ENCODE measurements at places on chromosomes 16 and 17.
A peak's percentile ranks its signal among the peaks of the same experiment; 100 is the strongest.

DNA sequence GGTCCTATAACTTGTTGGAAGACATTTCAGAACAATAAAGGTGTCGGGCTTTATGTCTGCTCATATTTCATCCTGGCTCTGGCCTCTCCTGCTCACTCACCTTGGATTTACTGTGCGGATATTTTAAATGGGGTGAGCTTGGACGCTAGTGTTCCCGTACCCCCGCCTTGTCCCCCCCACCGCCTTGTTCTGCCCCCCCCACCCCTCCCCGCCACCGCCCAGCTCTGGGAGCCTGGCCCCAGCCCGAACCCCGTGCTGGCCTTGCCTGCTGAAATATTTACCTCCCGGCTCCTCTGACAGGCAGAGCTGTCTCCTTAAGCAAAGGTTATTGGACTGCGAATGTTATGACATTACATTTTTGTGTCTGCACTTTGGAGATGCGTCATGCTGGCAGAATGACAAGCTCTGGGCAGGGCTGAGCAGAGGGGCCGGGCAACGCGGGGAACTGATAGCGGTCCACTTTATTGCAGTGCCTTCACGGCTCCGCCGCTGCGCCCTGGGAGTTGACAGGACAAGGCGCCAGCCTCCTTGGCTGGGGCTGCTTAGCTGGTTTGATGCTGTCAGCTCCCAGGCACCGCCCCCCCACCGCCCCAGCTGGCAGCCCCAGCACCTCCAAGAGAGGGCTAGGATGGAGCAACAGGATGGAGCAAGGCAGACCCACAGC, 222.5 kb upstream of the GSE1 start:
- peak; percentile 57 for DNase-seq

GRCh38 chr17:56782338-56782737, 51.4 kb downstream of the C17orf67 start:
- DNase-seq: no peak

- DNase-seq: no peak
These were observed 3.7 kb downstream of the BCL6B start for GRCh38 chr17:7026471-7027115.

DNA sequence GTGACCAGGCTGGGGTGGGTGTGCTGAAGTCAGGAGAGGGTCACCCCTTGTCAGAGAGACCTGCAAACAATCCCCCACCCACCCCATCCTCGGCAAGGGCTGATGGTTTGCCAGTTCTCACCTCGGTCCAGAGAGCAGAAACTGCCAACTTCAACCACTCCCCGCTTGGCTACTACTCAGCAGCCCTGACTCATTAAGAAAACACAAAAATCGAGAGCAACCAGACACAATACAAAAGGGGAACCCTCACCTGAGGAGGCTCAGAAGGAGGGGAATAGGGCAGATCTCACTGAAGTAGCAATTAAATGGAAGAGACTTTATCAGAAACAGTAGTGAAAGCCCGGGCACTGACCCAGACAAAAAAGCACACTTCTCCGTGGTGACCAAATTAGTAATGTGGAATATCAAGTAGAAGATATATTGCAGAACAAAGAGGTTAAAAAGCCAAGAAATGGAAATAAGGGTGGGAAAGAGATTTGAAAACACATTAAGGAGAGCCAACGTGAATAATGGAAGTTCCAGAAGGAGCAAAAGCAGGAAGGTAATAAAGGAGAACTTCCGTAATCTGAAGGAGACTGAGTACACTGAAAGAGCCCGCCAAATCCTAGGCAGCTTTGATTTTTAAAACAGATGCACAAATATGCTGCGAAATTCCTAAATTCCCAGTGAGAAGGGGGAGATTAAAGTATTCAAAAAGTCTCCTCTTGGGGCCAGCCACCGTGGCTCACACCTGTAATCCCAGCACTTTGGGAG, 23.6 kb downstream of the CENPV start:
- peak; percentile 40 for DNase-seq

GRCh38 chr17:13474073-13474800, 127.5 kb downstream of the HS3ST3A1 start:
- no peak for DNase-seq

DNA sequence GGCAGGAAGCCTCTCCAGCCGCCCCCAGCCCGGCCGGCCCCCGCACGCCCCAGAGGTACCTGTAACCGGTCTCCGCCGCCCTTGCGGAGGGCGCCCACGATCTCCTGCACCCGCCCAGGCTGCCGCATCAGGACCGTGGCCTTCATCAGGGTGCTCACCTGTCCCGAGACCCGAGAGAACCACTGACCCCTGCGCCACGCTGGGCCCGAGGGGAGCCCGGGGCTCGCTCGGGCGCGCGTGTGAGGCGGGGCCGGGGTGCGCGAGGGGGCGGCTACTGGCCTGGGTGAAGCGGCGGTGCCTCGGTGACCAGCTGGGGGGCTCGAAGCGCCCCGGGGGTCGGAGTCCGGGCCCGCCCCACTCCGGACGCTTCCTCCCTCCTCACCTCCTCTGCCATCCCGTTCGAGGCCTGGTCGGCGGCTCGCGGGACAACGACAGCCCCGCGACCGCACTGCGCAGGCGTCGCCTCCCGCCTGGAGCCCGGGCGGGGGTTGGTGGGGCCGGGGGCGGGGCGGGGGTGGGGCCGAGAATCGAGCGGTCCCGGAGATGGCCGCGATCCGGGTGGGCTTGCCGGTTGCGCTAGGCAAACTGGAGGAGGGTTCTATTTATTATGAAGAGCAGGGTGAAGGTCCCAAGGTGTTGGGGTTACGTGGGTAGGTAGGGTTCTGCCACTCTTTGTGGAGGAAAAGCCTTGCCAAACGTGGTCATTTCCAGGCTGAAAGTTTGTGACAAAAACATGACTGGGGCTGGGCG, at the start of gene NT5C3B:
NT5C3B (minus strand) TSS at position 433 of the 750 bp plus-strand sequence; CDS start at position 394, 39 bp downstream.
- DNase-seq: peak; percentile 38

DNA sequence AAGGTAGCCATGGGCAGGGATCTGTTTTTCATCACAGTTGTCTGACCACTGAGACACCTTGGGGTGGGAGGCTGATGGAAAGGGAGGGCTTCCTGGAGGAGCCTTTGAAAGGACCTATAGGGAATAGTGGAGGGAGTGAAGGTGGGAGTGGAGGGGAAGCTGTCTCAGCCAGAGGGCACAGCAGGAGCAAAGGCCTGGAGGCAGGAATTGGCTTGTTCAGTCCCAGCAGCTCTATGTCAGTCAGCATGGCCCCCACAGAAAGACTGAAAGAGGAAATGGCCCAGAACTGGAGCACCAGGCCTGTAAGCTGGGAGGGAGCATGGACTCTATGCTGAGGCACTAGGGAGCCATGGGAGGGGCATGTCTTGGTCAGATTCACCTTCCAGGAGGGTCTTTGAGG, 12.8 kb upstream of the CBFB start:
- no peak for DNase-seq

- no peak for DNase-seq
These were observed 63.7 kb upstream of the CRHR1 start for GRCh38 chr17:45720386-45720785.

DNA sequence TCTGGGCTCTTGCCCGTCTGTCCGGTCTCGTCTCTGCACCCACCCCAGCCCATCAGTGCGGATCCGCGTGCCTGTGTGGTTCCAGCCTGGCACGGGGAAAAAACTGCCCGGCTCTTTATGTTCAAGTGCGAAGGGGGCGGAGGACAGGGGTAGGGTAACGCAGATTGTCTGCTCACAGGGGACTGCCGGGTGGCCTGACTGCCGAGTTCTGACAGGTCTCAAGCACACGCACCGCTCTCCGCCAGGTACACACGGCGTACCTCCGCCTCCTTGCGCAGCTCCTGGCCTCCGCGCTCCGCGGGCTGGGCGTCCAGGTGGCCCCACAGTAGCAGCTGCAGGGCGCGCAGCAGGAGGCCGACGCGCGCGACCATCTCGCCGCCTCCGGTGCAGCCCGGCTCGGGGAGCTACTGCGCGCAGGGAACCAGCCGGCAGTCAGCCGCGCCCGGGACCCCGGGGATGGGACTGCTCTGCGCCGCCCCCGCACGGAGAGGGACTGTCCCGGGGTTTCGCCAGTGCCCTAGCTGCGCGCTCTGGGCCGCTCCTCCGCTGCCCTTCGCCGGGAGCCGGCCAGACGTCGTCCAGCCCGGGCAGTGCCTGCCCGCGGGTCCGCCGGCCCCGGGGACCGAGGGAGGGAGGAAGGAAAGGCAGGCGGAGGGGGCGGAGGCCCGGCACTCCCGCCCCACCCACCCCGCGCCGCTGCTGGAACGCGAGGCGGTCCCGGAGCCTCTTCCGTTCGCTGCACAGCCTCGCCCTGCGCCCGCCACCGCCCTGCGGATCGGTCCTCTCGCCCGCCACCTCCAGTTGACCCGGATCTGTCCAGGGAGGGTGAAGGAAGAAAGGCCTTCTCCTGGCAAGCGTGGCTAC, at the start of gene MMP28:
MMP28 (minus strand) TSS at position 635 of the 864 bp plus-strand sequence; CDS start at position 371, 264 bp downstream.
- DNase-seq: peak; percentile 33

DNA sequence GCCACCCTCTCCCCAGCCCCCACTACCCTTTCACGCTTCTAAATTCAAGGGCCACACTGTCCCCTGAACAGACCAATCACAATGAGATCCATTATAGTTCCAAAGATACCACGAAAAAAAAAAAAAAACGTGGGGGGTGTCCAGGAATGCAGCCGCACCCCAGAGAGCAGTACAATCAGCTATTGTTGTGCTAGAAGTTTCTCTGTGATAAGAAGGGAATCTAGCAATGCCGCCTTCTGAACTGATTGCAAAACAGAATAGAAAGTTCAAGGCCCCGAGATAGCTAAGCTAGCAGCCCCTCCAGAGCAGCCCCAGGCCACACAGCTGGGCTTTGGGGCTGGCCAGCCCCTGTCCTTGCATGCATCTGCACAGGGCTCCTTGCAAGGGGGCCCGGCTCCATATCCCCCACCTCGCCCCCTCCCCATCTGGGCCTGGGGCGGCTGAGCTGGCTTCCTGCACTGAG, 86.9 kb upstream of the CBX4 start:
- no peak for DNase-seq

- DNase-seq: no peak
These were observed 32.1 kb upstream of the GINS3 start for GRCh38 chr16:58360041-58360634.

GRCh38 chr16:53131050-53131362, 76.2 kb downstream of the CHD9 start:
- no peak for DNase-seq

DNA sequence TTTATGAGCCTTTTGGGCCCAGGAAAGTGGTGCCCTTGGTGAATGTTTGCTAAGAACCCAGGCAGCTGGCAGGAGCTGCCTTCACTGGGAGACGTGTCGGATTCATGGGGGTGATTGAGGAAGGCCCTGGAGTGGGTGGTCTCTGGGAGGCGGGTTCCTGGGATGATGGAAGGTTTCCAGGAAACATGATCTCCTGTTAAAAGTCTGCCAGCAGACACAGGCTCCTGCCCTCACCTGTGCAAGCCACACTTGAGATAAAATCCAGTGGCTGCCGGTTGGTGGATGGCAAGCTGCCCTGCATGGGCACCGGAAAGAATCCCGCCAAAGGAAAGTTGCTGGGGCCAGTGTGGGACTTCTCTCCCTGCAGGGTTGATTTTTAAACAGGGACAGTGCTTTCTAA, 189.0 kb upstream of the CIBAR2 start:
- DNase-seq: no peak
